Subcutaneous preadipocyte (primary cell): ENCODE measurements at places on chromosomes 11 and 22. TPM values are rescaled to one million over a fixed set of nuclear protein-coding genes. Genes with fewer than 3 reads are reported as not detected.

MORC2 gene
- 14.3 and 19.0 TPM in 2 replicates for total RNA-seq

CSKMT gene
- total RNA-seq, result 8.5 and 17.6 TPM in 2 replicates

RIC3 gene
- total RNA-seq, result not detected in 2 replicates

POTEH gene
- total RNA-seq, result not detected in 2 replicates

SLC6A5 gene
- total RNA-seq, result not detected in 2 replicates

RTN4RL2 gene
- total RNA-seq, result 0.39 and 1.5 TPM in 2 replicates

MUC2 gene
- not detected in 2 replicates for total RNA-seq

SYT9 gene
- total RNA-seq, result under 0.01 TPM in 1 of 2 replicates, not detected in the other

MTMR2 gene
- 25.0 and 32.5 TPM in 2 replicates for total RNA-seq

BAD gene
- 46.9 and 71.7 TPM in 2 replicates for total RNA-seq

OR51E2 gene
- total RNA-seq, result not detected in 2 replicates
